ENCODE measurements at places on chromosomes 11 and 22. TPM values are rescaled to one million over a fixed set of nuclear protein-coding genes. Genes with fewer than 3 reads are reported as not detected.

GRCh38 chr11:75717608-75718418 is at the start of gene MOGAT2:
TSS of gene MOGAT2 (plus strand) at chr11:75717838. CDS start at chr11:75717889, 51 bp downstream.
- peak within 1 kb of the TSS; percentile 88 for H3K27ac ChIP-seq
- H3K4me1 ChIP-seq = peaks cover 4% of the 10 kb centered on the region
- peak; percentile 50 for DNase-seq
- no peaks in the 10 kb centered on the region for H3K36me3 ChIP-seq
- H3K4me3 ChIP-seq = no peak within 1 kb of the TSS

- H3K4me3 ChIP-seq = no peak overlapping the region
- DNase-seq = no peak
- no peaks in the 10 kb centered on the region for H3K36me3 ChIP-seq
- no peak overlapping the region for H3K27ac ChIP-seq
- H3K27me3 ChIP-seq = no peaks in the 10 kb centered on the region
Measured at GRCh38 chr11:96309643-96310017, 33.4 kb downstream of the MAML2 start.

GRCh38 chr11:7414973-7415817 is 70.1 kb upstream of the OLFML1 start:
- H3K36me3 ChIP-seq = no peaks in the 10 kb centered on the region
- no peak overlapping the region for H3K4me3 ChIP-seq
- no peak for DNase-seq
- no peak overlapping the region for H3K27ac ChIP-seq

DNA sequence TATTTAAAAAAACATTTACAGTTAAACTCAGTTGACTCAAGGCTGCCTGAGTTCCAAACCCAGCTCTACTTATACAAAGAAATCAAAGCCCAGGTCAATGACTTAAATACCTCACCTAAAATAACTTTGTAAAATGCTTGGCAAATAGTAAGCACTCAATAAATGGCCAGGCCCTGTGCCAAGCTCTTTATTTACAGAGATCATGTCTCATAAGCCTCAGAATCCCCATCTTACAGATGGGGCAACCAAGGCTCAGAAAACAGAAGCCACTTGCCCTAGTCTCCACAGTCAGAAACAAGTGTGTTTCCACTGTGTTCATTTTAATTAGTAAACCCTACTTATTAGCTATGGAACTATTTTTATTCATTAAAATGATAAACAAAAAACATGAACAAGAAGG is 30.5 kb upstream of the TTC28 start:
- no peaks in the 10 kb centered on the region for H3K36me3 ChIP-seq
- no peaks in the 10 kb centered on the region for H3K27me3 ChIP-seq
- no peak overlapping the region for H3K4me3 ChIP-seq
- no peaks in the 10 kb centered on the region for H3K4me1 ChIP-seq
- DNase-seq = no peak

DNA sequence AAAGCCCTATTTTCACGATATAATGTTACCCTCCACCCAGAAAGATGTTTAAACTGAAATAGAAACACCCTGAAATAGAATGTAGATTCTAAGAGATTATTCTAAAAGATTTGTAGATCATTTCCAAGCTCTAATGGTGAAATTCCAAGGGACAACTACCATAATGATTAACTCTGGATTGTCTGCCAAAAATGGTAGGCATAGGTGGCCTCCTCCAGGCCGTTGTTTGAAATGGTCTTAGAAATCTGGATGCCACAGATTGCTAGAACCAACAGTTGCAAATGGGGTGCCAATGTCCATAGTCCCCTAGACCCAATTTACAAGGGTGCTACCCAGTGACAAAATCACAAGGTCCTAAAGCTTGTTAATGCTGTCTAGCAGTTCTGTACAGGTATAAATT is 6.7 kb upstream of the SLC6A5 start:
- H3K27me3 ChIP-seq = peaks cover 9% of the 10 kb centered on the region
- no peak overlapping the region for H3K27ac ChIP-seq
- no peak for DNase-seq
- no peaks in the 10 kb centered on the region for H3K36me3 ChIP-seq
- no peak overlapping the region for H3K4me3 ChIP-seq

DNA sequence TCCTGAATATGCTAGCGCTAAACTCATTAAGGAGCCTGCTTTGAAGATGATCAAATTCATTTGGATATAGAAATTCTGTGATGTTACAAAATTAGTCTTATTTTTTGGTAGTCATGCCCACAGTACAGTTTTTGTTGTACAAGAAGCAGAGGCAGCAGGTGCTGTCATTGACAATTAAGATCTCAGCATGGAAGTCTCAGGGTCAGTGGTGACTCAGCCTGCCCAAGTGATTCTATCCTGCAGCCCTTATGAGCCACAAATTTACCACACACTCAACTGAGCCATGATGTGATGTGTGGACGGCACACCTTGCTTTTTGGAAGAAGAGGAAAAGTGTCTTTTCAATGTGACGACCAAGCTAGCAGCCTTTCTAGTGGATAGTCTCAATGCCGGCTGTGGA is 153.6 kb upstream of the SORL1-AS1 start:
- no peaks in the 10 kb centered on the region for H3K27me3 ChIP-seq
- H3K36me3 ChIP-seq = no peaks in the 10 kb centered on the region
- DNase-seq = no peak

- no peaks in the 10 kb centered on the region for H3K36me3 ChIP-seq
Measured at GRCh38 chr22:38707346-38707745, 1.6 kb downstream of the GTPBP1 start.

DNA sequence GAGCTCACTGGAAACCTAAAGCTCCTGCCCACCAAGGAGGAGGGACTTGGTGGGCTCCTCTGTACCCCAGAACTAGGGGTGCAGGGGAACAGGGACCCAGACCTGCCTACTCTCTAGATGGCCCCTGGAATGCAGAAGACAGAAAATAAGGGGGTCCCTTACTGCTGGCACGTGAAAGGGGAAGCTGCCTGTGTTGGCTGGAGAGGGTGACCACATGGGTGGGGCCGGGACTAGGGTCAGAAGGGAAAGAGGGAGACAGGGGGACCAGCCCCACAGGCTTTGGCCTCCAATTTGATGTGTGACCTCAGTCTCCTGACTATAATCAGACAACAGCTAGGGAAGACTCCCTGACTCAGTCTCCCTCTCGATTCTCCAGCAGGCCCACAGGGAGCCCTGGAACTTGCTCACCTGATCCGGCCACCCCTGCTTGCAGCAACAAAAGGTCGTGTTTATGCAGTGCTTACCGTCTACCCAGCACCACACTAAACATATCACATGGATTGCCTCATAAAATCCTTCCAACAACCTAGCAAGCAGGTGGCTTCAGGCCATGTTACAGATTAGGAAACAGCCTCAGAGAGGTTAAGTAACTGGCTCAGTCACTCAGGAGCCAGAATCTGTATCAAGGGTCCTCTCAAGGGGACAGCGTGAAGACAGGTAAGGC is 10.2 kb downstream of the ARAP1 start:
- no peak overlapping the region for H3K27ac ChIP-seq
- no peaks in the 10 kb centered on the region for H3K4me1 ChIP-seq
- no peak for DNase-seq

- no peak overlapping the region for H3K4me3 ChIP-seq
- peak; percentile 84 for DNase-seq
- H3K36me3 ChIP-seq = no peaks in the 10 kb centered on the region
- peaks cover 21% of the 10 kb centered on the region for H3K4me1 ChIP-seq
- H3K27ac ChIP-seq = peak overlapping the region; percentile 37
Measured at GRCh38 chr11:126115816-126116331, 53.2 kb upstream of the CDON start.

GRCh38 chr11:45173064-45173463 is 26.6 kb downstream of the PRDM11 start:
- H3K27ac ChIP-seq = no peak overlapping the region
- H3K4me3 ChIP-seq = no peak overlapping the region
- no peak for DNase-seq
- no peaks in the 10 kb centered on the region for H3K27me3 ChIP-seq
- no peaks in the 10 kb centered on the region for H3K4me1 ChIP-seq

DNA sequence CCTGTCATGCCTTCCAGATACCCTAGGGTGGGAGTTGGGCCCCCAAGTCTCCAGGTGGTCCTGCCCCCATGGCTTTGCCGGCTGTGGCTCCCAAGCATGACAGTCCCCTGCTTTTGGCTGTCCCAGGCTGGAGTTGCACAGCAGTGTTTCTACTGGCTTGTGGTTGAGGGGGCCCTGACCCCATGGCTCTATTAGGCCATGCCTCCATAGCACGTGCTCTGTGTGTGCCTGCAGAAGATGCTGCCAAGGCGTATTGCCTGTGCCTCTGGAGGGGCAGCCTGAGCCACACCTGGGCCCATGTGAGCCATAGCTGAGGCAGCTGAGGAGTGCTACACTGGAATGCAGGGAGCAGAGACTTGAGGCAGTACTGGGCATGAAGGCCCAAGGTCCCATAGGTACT is 25.4 kb upstream of the CD81 start:
- no peak overlapping the region for H3K27ac ChIP-seq
- no peak overlapping the region for H3K4me3 ChIP-seq
- no peaks in the 10 kb centered on the region for H3K27me3 ChIP-seq
- DNase-seq = no peak
- no peaks in the 10 kb centered on the region for H3K4me1 ChIP-seq

DNA sequence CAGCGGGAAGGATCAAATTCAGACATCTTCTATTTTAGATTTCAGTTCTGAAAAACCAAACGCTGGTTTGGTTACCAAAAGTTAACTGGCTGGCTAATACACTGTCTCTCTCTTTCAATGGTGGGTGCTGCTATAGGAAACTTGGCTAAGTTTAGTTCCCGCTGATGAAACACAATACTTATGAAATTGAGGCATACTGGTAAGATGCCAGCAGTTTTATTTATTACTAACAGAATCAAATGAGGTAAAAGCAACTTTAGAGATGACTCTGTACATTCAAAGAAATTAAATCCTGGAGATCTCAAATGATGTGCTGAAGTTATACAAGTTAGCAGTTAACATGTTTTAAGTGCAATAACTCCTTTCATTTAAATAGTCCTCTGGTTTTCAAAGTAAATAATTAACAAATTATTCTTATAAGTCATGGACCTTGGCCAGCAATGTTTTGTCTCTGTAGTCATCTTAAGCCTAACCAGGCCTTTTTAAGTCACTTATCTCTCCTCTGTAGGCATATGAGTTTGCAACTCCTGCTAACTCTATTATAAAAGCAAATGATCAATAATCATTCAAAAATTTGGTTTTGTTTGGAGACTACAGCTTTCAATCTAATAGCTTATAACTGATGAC is 54.8 kb downstream of the PAK1 start:
- DNase-seq = no peak
- H3K4me3 ChIP-seq = no peak overlapping the region
- no peaks in the 10 kb centered on the region for H3K27me3 ChIP-seq
- H3K27ac ChIP-seq = no peak overlapping the region

DNA sequence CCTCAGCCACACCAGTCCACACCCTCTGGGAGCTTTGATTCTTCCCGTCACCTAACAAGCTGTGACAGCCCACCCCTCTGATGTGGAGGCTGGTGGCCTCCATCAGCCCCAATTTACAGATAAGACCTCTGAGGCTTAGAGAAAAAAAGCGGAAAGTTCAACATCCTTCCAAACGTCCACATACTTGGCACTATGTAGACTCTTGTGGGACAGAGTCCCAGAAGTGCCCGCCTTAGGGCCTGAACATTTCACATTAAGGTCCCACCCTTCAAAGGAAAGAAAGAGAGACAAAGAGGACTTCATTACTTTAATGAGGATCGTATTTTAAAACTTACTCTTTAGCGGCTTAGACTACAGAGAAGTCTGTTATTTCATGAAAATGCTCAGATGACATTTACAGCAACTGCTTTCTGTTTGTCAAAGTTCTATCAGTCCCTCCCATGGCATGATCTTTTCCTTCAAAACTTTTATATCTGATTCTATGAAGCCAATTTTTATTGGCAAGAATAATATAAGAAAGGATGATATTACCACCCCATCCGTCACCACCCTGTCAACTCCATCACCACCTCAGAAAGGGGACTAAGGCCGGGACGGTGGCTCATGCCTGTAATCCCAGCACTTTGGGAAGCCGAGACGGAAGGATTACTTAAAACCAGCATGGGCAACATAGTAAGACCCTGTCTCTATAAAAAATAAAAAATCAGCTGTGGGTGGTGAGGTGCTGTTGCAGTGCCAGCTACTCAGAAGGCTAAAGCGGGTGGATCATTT is 15.7 kb upstream of the SCGB1A1 start:
- DNase-seq = no peak
- peaks cover 21% of the 10 kb centered on the region for H3K4me1 ChIP-seq
- H3K27ac ChIP-seq = peak overlapping the region; percentile 67
- no peak overlapping the region for H3K4me3 ChIP-seq
- no peaks in the 10 kb centered on the region for H3K36me3 ChIP-seq
- H3K27me3 ChIP-seq = no peaks in the 10 kb centered on the region

- H3K27me3 ChIP-seq = no peaks in the 10 kb centered on the region
- DNase-seq = no peak
- no peak overlapping the region for H3K4me3 ChIP-seq
- H3K36me3 ChIP-seq = no peaks in the 10 kb centered on the region
- H3K27ac ChIP-seq = no peak overlapping the region
Measured at GRCh38 chr11:128365044-128365443, 222.3 kb downstream of the ETS1 start.

DNA sequence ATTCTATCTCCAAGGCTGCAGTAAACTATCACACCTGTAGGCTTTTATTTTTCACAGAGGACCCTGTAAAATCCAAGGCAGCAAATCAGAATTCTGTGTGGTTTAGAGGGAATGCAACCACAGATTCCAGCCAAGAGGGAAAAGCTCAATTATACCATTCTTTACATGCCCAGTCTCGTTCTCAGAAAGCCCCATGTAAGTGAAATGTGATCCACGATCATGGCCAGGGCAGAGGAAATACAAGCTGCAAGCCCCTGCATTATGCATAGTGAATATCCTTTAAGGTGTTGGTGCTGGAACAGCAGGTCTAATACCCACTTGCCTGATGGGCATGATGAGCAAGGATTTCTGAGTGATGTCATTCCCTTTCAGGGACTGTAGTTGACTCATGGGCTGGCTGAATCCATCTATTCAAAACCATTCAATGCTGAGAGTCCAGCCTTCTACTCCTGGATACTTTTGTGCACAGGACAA is 198.7 kb upstream of the MTMR2 start:
- no peaks in the 10 kb centered on the region for H3K4me1 ChIP-seq
- no peaks in the 10 kb centered on the region for H3K36me3 ChIP-seq
- no peak overlapping the region for H3K27ac ChIP-seq

GRCh38 chr11:74069146-74070046 is 60.5 kb upstream of the UCP3 start:
- H3K4me1 ChIP-seq = peaks cover 8% of the 10 kb centered on the region
- DNase-seq = peak; percentile 82
- H3K4me3 ChIP-seq = no peak overlapping the region
- peak overlapping the region; percentile 84 for H3K27ac ChIP-seq
- H3K36me3 ChIP-seq = no peaks in the 10 kb centered on the region

Gene CASP5
- total RNA-seq = not detected

Gene ZNF70
- 8.1 TPM for total RNA-seq

Gene OR2D3
- not detected for total RNA-seq

Gene LRRC74B
- total RNA-seq = 0.45 TPM

Gene EFEMP2
- total RNA-seq = 40.0 TPM

Gene MIAT
- total RNA-seq = 0.50 TPM

Gene APOA5
- 0.87 TPM for total RNA-seq

Gene KCNK4
- total RNA-seq = not detected

Gene LDHAL6A
- total RNA-seq = not detected
